ENCODE measurements at places on chromosomes 4 and X.
A peak's percentile ranks its signal among the peaks of the same experiment; 100 is the strongest.

- DNase-seq: peak; percentile 37
Observed at GRCh38 chrX:53312946-53313727, 31.8 kb upstream of the IQSEC2 start.

GRCh38 chr4:62571494-62571893, 1371.4 kb downstream of the ADGRL3 start:
- no peak for DNase-seq

- no peak for DNase-seq
Observed at GRCh38 chr4:38872620-38873019, 5.0 kb downstream of the FAM114A1 start.

DNA sequence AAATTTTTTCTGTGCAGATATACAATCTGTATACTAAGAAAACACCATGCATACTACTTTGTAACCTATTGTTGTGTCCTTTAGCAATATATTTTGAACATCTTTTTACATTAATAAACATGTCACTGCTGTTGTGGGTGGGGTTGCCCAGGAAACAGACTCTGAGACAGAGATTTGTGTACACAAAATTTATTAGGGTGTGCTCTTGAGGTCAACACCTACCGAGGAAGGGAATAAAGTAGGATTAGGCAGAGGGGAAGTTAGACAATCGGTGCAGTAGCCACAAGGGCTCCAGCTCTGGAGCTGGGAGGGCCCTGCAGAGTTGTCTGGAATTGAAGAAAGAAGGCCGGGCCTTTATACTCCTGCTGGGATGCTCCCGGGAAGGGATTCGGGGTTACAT, 56.4 kb downstream of the CXorf58 start:
- no peak for DNase-seq

DNA sequence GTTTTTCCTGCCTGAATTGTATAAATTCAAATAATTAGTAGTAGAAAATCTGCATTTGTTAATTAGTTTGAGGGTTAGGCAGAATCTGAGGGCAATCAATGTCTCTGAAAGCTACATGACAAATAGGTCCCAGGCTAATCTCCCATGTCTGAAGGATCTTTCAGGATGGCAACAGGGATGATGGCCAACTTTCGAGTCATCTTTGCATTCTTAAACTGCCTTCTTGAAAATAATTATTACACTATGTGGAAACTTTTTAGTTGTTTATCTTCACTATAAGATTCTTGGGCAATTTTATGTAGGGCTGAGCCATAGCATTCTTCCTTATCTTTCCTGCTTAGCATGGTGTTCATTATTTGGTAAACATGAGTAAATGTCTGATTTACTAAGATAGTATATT, 490.3 kb upstream of the EPHA5 start:
- no peak for DNase-seq
